ENCODE measurements at places on chromosomes 4 and X.
A peak's percentile ranks its signal among the peaks of the same experiment; 100 is the strongest.

DNA sequence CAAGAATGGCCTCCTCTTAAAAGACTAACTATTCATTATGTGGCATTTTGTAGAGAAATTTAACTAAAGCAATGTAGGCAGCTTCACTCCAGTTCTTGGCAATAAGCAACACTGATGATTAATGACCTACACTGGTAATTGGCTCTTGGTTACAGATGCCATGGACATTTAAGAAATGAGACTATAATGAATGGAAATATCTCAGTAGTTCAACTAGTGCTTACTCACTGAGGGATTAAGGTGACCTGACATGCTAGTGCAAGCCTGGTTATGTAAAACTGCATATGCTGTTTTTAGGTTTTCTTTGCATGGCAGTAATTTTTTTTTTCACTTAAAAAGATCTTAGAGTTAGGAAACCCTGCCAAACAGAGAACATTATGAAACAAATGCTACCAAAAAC, 152.7 kb upstream of the AADAT start:
- DNase-seq = peak; percentile 63

- no peak for DNase-seq
Measured at GRCh38 chr4:72959411-72959810, 110.1 kb downstream of the COX18 start.

- DNase-seq = no peak
Measured at GRCh38 chr4:142353149-142353738, 492.9 kb downstream of the INPP4B start.

- no peak for DNase-seq
Measured at GRCh38 chr4:55763996-55764395, 55.6 kb upstream of the EXOC1L start.

- DNase-seq = no peak
Measured at GRCh38 chrX:70421618-70422017, 1.5 kb upstream of the GDPD2 start.

- DNase-seq = no peak
Measured at GRCh38 chrX:141673946-141674345, 24.6 kb downstream of the SPANXD start.

DNA sequence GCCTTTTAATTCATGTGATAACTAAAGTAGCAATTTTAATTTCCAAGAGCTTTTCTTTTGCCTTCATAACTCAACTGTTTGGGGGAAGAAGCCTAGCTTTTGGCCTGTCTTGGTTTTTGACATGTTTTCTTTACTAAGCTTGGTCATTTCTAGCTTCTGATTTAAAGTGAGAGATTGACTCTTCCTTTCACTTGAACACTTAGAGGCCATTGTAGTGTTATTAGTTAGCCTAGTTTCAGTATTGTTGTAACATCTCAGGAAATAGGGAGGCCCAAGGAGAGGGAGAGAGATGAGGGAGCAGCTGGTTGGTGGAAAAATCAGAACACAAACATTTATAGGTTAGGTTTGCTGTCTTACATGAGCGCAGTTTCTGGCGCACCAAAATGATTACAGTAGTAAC, 44.8 kb downstream of the DCLK2 start:
- no peak for DNase-seq

Measured in epithelial cell of prostate (primary cell).